Left renal cortex interstitium (tissue), 4 donors: ENCODE measurements at places on chromosomes 16 and 17.

- no peak for DNase-seq
Measured at GRCh38 chr17:4986403-4986802, 1.1 kb downstream of the CAMTA2 start.

- no peak for DNase-seq
Measured at GRCh38 chr17:32960815-32961214, 30.8 kb upstream of the SPACA3 start.

- no peak for DNase-seq
Measured at GRCh38 chr16:79264237-79265109, 336.1 kb downstream of the MAF start.

DNA sequence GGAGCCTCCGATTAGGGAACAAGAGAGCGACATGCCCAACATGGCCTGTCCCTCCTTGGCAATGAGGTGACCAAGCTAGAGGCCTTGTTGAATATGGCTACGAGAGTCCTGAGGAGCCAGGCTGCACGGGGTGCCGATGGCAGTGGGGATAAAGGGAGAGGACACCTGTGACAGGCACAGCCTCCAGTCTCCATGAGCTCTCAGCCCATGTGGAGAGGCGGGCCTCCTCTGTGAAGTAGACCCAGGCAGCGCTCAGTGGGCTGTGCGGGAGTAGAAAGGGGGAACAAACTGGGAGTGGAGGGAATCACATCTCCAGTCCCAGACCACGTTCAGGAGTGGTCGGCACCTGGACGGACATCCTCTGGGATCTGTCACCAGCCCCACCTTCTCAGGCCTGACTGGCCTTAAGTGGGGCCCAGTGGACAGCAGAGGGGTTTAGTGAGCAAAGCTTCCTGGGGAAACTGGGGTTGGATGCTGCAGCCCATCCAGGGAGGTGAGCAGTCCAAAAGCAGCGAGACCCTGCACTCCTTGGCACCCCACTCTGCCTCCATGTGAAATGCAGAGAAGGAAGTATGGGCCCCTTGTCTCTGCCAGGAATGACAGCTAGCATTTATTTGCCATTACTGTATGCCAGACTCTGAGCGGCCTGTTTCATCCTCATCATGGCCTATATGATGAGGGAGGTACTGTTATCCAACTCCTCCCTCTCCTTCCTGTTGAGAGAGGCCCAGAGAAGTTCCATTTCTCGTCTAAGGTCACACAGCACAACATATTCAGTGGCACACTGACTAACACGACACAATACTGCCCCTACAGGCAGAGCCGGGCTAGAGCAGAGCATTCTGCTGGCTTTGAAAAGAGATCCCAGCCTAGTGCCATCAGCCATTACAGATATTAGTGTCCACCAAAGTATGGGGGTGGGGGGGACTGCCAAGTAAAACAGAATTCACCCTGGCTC lies 4.5 kb upstream of the TMEM92 start:
- DNase-seq, result no peak

DNA sequence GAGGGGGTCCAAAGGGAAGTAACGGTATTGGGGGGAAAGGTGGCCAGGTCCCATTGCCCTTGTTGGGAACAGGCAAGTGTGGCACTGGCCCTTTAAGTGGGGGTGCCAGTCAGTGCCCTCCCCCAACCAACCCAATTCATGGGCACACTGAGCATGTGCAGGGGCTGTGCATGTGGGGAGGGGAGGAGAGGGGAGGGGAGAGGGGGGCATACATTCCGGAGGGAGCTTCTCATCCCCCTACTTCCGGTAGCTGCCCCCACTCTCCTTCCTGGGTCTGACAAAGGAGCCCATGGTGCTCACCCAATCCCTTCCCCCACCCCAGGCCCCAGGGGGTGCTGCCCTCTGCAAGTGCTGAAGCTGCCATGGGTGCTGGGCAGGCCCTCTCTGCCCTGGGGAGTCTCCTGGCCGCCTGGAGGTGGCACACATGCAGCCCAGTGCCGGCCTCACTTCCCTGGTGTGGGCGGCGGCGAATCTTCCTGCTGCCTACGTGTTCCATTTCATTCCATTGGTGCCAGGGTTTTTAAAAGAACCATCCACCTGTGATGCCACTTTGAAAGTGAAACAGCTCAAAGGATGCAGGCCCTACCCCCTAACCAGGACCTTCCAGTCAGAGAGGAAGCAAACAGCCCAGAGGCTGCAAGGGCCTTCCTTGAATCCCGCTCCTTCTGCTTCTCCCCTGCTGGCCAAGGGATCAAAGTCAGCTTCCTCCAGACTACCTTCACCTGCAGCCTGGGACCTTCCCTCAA lies 11.0 kb downstream of the HEXIM2 start:
- no peak for DNase-seq
